NT2/D1 (cell line): ENCODE measurements at places on chromosomes 2 and 18.

DNA sequence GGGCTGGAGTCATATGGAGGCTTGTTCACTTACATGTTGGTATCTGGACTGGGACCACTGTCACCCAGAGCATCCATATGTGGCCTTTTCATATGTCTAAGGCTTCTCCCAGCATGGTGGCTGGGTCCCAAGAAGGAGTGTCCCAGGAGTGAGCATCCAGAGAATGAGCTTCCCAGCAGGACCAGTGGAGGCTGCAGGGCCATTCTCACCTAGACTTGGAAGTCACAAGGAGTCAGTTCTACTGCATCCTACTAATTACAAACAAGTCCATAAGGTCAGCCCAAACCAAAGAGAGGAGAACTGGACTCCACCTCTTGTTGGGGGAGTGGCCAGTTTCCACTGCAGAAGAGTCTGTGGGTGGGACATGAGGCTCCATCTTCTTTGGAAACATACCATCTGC lies 5.1 kb upstream of the TEX51 start:
- DNase-seq, result no peak

DNA sequence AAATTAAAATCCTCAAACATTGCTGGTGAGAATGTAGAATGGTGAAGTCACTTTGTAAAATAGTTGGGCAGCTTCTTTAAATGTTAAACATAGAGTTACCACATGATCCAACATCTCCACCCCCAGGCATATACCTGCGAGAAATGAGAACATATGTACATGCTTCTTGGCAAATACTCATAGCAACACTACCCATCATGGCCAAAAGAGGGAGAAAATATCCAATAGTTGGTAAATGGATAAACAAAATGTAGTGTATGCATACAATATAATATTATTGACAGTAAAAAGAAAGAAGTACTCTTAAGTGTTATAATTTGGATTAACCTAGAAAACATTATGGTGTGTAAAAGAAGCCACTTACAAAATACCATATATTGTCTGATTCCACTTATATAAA lies 185.9 kb downstream of the CDH7 start:
- no peak for DNase-seq

- DNase-seq, result no peak
Observed at GRCh38 chr2:1736997-1737480, 7.3 kb downstream of the PXDN start.

- no peak for DNase-seq
Observed at GRCh38 chr18:3223356-3223755, 3.6 kb upstream of the MYOM1 start.

- no peak for DNase-seq
Observed at GRCh38 chr2:154551649-154552048, 146.8 kb upstream of the KCNJ3 start.

DNA sequence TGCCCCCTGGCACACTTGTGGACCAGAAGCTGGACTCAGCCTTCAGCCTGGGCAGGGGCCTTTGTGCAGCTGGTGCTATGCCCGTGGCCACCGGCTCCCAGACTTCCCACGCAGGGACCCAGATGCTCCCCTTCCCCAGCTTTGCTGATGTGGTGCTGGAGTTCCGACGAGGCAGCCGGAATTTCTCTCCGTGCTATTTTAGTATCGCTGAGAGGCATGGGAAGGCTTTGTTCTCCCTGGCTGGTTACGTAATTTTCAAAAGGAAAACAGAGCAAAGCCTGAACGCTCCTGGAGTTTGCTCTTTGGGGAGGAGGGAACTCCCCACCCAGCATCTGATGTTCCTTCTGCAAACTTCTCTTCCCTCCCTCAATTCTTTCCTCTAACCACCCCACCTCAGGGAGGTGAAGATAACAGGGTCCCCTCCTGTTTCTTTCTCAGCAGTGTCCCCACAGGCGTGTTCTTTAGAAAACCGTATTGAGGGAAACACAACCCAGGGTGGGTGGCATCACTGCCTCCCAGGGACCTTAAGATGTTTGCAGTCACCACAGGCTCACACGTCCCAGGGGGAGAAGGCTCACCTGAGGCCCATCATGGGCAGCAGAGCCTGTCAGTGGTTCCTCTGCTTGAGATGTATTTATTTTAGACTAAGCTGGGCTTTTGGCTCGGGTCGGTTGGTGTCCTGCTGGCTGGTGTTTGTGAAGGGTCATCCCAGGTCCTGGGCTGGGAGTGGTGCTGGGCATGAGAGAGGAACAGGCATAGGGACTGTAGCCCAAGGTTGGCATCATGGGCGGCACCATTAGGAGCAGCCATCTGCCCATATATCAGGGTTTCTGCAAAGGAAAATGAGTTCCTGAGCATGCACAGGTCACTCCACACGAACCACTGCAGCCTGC lies 95.0 kb downstream of the MAPK4 start:
- DNase-seq, result no peak

DNA sequence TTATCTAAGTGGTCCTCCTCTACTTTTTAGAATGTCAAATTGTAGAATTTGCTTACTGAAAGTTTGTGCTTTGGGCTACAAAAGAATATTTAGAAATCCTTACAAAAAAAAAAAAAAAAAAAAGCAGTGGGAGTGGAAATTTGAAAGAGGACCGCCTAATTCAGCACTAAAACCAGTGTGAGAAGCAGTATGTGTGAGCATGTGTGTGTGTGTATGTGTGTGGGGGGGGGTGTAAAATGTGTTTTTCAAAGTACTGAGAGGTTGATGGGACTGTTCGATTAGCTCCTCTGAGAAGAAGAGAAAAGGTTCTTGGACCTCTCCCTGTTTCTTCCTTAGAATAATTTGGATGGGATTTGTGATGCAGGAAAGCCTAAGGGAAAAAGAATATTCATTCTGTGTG lies at the start of gene VIT:
Gene VIT, plus strand, starts transcription at position 175 of the 400 bp plus-strand sequence. CDS start 19,664 bp downstream, outside the sequence.
- DNase-seq, result no peak

DNA sequence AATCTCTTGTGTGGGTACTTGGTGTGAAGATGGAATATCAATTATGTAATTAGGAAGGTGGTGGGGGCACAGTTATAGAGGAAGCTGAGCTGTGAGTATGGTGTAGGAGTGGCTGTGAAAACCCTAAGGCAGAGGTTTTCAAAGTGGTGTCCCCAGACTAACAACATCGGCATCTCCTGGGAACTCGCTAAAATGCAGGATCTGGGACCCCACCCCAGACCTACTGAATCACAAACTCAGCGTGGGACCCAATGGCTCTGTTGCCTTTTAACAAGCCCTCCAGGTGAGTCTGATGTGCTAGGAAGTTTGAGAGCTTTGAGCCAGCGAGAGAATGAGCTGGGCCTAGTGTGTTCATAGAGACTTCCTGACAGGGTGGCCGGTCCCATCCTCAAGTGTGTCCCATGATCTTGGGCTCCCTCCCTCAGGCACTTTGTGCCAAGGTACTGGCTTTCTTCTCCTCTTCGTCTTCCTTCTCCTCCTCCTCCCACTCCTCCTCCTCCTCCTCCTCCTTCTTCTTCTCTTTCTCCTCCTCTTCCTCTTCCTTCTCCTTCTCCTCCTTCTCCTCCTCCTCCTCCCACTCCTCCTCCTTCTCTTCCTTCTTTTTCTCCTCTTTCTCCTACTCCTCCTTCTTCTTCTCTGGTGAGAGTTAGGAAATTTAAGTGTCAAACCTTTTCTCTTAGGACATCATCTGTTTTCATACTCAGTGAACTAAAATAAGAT lies 86.6 kb downstream of the PDK1 start:
- DNase-seq, result no peak

GRCh38 chr2:241944821-241945220 lies 75.3 kb downstream of the RTP5 start:
- DNase-seq, result no peak

GRCh38 chr2:237533668-237534161 lies 32.7 kb upstream of the PRLH start:
- no peak for DNase-seq

- no peak for DNase-seq
Observed at GRCh38 chr2:63438181-63438580, 150.1 kb downstream of the WDPCP start.

DNA sequence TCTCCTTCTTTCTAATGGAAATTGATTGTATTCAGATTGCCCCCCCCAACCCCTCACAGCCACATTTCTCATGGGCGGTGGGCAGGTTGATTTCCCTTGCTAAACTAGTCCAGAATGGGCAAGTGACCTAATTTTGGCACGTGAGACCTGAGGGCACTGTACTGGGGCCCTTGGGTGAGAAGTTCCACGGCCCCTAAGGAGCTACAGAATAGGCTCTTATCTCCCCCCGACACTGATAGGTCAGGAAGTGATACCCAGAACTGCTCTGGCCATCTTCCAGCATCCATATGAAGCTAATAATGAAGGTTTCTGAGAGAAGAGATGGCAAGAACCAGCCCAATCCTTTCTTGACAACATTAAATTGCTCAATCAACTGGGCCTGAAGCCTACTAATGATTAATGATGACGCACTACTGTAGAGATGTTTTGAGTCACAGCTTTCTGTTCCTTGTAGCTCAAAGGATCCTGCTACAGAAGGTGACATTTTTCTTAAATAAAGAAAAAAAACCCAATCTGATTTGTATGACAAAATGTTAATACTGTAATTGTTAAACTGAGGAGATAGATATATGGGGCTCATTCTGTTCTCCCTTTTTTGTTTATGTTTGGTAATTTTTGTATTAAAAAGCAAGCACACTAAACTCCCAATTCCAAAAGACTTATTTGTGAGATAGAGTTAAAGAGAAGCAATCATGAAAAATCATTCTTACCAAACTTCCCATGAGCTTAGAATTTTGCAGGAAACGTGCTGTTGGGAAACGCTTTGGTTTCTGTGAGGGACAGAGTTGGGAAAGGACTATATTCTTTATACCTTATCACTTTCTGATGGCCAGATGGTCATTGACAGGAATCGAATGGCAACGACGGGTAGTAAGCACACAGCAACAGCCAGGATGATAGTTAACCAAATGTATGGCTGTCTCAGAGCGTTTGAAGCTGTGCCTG lies 28.2 kb upstream of the NARS1 start:
- DNase-seq, result no peak

DNA sequence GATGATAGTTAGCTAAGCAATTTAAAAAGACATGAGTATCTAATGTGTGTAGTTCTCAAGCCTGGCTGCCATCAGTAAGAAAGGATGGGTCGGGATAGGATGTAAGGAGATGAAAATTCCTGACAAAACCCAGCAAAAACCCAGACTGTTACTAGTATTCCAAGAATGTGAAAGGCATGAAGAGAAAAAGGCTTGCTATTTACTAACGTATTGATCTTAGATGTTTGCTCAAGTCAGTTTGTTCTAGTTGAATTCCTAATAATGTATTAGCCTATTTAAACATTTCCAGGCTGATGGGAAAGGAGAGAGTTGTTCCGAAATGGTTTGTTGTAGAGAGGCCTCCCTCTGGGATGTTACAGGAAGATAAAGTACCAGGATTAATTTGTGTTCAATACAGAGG lies 88.2 kb downstream of the ZNF532 start:
- DNase-seq, result no peak

DNA sequence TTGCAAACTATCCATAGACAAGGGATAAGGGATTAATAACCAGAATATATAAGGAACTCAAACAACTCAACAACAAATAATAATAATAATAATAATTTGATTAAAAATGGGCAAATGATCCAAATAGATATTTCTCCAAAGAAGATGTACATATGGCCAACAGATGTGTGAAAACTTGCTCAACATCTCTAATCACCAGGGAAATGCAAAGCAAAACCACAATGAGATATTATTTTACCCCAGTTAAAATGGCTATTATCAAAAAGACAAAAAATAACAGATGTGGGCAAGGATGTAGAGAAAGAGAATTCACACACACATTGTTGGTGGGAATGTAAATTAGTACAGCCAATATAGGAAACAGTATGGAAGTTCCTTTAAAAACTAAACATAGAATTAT lies 26.9 kb downstream of the DNAH7 start:
- DNase-seq, result no peak

DNA sequence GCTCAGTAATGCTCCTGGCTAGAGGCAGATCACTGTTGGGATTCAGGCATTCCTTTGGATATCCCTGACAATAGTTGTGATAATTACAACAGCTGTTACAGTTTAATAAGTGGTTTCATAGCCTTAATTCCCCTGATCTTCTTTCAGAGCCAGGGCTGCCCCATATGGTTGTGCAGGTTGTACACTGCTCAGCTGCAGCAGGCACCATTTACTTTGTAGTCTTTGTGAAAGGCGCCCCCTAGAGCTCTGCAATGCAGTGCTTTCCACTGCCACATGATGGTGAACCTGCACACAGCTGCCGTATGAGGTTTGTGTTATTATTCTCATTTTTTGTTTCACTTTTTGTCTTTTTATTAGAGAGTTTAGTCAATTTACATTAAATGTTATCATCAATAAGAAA lies 239.1 kb downstream of the KCNS3 start:
- peak; percentile 22 for DNase-seq

GRCh38 chr2:133846476-133846875 lies 278.2 kb upstream of the NCKAP5 start:
- DNase-seq, result no peak

DNA sequence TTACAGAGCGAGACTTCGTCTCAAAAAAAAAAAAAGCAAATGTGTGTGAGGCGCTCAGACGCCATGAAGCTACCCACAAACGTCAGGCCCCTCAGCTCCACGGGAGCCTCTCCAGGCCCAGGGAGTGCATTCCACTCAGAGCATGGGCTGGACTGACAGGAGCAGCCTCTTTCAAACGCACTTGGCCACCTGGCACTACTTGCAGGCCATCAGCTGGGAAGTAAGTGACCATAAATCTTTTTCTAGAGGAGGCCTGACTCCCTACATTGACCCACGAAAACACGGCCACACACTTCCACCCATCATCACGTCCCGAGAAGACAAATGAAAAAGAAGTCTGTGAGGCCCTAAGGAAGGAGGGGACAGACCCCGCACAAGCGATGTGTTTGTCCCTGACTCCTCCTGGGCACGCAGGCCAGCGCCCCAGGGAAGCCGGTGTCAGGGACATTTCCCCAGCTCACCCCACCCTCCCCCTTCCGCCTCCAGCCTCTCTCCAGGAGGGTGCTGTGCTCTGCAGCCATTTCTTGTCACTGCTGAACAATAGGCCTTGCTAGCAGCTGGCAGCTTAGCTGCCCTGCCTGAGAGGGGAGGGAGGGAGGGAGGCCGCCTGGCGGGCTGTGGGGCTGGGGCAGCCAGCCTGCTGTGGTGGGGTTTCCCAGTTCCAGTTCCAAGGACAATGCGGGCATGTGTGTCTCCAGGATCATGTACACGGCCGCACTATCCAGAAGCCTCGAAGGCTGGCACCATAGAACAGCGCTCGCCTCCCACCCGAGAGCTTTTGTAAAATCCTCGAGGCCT lies 26.6 kb downstream of the SERTAD2 start:
- DNase-seq, result no peak

- no peak for DNase-seq
Observed at GRCh38 chr2:235218486-235218907, 266.7 kb downstream of the SH3BP4 start.

GRCh38 chr2:12710301-12710700 lies 6.4 kb upstream of the TRIB2 start:
- DNase-seq, result no peak

GRCh38 chr18:23900994-23901393 lies 113.6 kb upstream of the TTC39C start:
- no peak for DNase-seq

DNA sequence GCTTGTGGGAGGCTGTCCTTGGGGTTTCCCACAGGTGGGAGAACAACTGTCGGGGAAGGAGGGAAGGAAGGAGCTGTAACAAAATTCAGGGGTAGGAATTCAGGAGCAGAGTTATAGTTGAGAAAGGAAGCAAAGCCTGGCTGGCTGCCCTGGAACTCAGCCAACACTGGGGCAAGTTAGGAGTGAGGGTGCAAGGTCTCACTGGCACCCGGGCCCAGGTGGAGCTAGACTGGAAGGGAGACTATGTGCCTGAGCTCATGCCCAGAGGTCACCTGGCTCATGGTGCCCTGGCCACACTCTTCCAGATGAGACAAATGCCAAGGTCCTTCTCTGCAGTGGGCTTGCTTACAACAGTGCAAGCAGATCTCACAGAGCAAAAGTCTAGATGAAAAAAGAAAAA lies 75.6 kb upstream of the ARHGAP28 start:
- DNase-seq, result no peak
